ENCODE measurements at places on chromosomes 3 and 15. TPM values are rescaled to one million over a fixed set of nuclear protein-coding genes. Genes with fewer than 3 reads are reported as not detected.

Gene CHRNA3
- 0.48 TPM for total RNA-seq

Gene NDN
- 105 TPM for total RNA-seq

Gene CAMK2N2
- total RNA-seq = not detected

Gene CHST13
- total RNA-seq = 0.80 TPM

DNA sequence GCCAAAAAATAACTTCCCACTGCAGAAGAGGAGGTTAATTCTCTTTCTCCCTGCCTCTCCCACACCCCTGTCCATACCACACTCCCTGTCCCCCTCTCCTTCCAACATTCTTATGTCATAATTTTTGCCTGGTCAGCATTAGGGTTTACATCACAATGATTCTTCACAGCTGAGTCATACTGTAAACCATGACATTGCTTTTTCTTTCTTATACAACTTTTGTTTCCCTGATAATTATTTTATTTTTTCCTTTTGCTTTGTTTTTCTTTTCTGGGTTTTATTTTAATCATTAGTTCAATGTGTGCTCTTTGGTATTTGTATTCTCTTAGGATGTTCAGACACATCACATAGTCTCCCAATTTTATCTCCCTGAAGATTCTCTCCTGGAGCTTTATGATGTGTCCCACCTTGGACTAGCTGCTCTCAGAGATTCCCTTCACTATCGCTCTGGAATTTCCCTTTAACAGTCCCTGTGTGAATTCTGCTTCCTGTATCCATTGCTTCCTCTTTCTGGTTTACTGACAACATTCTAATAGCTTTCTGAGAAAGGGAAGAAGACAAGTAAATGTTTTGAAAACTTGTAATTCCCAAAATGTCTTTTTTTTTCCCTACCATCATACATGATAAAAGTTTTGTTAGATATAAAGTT is 70.7 kb downstream of the SOX2 start:
- DNase-seq = no peak

GRCh38 chr15:101038327-101039003 is 119.3 kb downstream of the LRRK1 start:
- DNase-seq = no peak

GRCh38 chr3:182583545-182583944 is 209.8 kb upstream of the ATP11B start:
- DNase-seq = no peak

DNA sequence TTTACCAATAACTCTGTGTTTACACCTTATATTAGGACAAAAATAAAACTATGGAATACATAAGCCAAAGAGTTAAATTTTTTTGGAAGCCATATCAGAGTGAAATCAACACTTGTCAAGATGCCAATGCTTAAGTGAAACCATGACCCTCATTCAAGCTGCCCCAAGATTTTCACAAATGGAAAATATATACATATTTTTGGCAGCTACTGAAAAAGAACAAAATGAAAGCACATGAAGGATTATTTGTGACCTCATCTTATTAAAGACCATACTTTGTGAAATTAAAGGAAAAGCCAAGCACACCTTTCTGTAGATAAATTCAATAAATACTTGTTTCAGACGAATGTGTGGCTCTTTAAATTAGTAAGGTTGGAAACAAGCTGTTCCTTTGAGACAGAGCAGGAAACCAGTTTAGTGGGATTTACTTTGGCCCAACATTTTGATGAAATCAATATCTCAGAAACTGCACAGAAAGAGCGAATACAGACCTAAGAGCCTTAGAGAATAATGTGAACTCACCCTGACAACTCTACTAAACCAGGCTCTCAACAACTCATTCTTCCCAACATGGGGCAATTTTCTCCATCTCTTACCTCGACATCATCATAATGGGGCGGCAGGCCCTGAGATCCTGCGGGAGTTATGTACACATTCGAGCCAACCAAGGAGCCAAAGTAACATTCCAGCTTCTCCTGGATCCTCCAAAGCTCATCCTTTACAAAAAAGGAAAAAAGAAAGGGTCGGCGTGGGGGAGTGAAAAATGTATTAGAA is 11.1 kb downstream of the RIOX2 start:
- no peak for DNase-seq

GRCh38 chr15:91620229-91620628 is 233.3 kb upstream of the SLCO3A1 start:
- DNase-seq = no peak

DNA sequence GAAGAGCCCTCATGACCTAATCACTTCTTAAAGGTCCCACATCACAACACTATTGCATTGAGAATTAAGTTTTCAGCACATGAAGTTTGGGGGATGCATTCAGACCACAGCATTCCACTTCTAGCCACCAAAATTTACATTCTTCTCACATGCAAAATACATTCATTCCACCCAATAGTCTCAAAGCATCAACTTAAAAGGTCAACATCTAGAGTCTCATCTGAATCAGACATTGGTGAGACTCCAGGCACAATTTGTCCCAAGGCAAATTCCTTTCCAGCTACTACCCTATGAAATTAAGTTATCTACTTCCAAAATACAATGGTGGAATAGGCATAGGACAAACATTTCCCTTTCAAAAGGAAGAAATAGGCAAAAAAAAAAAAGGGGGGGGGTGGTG is 64.9 kb downstream of the PLSCR2 start:
- DNase-seq = no peak

GRCh38 chr15:88487796-88488523 is 20.5 kb downstream of the MRPS11 start:
- DNase-seq = no peak

- no peak for DNase-seq
These were observed 274.9 kb upstream of the SEMA6D start for GRCh38 chr15:47442371-47442770.
